NB4 (cell line): ENCODE measurements at places on chromosomes 2 and 18.
A peak's percentile ranks its signal among the peaks of the same experiment; 100 is the strongest.

- no peak for DNase-seq
Observed at GRCh38 chr18:54267701-54268100, 1.6 kb upstream of the POLI start.

DNA sequence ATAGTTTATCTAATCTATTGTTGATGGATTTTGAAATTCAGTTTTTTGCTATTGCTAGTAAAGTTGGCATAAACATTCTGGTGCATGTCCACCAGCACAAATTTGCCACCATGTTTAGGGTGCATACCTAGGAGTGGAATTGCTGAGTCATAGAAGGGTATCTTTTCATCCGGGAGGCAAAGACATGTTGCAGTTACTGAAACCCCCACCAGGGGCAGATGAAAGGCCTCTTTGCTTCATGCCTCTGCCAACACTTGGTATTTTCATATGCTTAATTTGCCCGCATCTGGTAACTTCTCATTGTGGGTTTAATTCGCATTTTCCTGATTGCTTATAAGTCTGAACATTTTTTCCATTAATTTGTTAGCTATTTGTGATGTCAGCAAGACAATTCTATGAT lies 8.2 kb downstream of the DCC start:
- DNase-seq: peak; percentile 36

GRCh38 chr2:46521215-46521683 lies 41.9 kb downstream of the TMEM247 start:
- DNase-seq: no peak

GRCh38 chr18:40690062-40690461 lies 1265.0 kb upstream of the PIK3C3 start:
- no peak for DNase-seq

DNA sequence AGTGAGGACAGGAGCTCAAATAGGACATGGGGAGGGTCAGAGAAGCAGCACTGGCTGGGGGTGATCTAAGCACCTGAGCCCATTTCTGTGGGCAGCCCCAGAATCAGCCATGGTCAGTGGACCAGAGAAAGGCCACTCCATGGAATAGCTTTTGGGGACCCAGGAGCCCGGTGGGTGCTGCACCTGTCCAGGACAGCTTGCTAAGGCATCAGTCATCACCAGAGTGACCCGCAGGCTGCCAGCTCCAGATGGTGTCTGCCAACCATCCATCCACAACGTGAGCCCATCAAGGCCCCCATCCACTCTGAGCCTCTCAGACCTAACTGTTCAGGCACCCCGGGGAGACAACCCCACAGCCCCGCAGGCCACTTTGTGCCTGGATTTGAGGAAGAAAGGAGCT lies 23.6 kb upstream of the COL6A3 start:
- DNase-seq: no peak

GRCh38 chr2:207091176-207091575 lies 74.6 kb downstream of the KLF7 start:
- no peak for DNase-seq

GRCh38 chr2:101949304-101949703 lies 42.5 kb upstream of the IL1R2 start:
- DNase-seq: peak; percentile 49

DNA sequence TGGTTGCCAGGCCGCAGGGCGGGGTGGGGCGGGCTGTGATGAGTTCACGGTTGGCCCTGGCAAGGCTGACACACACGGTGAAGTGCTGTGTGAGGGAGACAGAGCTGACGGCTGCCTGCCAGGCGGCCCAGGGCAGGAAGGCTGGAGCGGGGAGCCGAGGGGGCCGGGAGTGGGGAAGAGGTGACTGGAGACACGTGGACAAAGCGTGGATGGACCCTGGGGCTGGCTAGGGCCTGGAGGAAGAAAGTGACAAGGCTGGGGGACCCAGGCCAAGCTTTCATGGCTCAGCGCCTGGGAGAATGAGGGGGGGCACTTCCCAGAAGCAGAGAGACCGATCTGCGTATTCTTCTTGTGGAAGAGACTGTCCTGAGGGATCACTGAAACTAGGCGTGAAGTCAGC lies 123.2 kb downstream of the DYSF start:
- DNase-seq: no peak

- DNase-seq: peak; percentile 10
Observed at GRCh38 chr18:24227977-24228666, 89.3 kb downstream of the CABYR start.

DNA sequence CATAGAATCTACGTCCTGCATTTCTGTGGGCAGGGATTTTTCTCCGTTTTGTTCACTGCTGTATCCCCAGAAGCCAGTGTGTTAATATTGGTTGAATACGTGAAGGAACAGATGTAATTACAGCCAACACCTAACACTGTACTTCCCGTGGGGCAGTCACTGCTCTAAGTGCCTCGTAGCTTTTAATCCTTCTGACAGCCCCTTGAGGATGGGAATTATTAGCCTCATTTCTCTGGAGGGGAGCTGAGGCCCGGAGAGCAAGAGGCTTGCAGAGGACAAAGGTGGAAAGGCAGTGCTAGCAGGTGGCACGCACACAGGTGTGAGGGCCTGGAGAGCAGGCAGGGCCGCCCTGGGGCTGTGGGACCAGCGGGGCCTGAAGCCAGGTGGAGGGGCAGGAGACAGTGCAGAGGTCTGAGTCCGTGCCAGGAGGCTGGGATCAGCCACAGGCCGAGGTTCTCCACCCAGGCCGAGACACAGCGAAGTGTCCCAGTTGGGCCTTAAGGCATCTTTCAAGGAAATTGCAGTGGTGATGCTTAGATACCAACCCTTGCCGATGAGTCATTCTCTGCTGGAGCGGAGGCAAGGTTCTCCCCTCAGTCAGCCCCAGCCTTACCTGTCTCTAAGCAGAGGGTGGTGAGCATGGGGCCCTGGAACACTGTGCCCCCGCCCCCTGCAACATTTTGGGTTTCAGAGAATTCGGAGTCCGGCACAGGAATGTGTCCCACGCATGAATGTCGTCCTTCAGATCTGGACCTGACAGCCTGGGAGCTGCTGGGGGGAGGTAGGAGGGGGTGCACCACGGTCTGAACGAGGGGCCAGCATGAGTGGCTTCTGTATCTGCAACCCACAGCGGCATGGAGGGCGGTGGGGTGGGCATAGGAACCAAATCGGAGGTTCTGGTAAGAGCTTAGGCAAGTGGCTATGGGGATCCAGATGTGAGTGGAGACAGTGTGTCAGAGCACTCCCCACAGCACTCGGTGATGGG lies 122.6 kb downstream of the GBX2 start:
- no peak for DNase-seq

DNA sequence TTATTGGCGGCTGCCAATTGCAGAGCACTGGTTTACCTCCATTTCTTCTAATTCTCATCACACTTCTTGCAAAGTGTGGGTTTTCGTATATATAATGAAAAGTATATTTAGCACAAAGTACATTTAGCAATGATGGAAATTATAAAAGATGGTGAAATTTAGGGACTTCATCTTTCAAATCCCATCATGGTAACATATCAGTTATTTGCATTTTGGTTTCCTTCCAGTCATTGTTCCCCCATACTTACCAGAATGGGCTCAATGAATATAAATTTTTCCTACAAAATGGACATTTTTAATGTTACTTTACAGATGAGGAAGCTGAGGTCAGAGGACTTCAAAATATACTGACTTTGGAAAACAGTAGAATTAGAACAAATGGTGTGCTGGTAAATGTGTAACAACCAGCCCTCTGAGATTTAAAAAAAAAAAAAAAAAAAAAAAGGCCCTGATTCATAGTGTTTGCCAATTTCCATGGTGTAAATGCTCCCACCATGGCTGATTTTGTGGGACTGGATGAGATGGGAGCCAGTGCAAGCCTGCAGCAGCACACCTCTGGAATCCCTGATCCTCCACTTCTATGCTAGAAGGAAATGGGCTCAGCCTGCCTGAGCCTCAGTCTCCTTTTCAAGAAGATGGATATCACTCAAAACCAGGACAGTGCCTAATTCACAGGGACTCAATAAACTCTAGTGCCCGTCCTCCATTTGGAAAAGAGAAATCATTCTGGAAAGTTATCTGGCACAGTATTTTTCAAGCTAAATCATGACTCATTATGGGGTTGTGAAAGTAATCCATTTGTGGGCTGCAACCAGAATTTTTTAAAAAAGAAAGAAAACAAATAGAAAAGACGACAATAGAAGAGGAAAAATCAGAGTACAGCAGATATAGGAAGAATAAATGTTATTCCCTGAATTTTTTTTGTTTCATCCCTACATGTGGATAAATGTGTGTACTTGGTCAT lies 34.0 kb downstream of the LBH start:
- DNase-seq: no peak

DNA sequence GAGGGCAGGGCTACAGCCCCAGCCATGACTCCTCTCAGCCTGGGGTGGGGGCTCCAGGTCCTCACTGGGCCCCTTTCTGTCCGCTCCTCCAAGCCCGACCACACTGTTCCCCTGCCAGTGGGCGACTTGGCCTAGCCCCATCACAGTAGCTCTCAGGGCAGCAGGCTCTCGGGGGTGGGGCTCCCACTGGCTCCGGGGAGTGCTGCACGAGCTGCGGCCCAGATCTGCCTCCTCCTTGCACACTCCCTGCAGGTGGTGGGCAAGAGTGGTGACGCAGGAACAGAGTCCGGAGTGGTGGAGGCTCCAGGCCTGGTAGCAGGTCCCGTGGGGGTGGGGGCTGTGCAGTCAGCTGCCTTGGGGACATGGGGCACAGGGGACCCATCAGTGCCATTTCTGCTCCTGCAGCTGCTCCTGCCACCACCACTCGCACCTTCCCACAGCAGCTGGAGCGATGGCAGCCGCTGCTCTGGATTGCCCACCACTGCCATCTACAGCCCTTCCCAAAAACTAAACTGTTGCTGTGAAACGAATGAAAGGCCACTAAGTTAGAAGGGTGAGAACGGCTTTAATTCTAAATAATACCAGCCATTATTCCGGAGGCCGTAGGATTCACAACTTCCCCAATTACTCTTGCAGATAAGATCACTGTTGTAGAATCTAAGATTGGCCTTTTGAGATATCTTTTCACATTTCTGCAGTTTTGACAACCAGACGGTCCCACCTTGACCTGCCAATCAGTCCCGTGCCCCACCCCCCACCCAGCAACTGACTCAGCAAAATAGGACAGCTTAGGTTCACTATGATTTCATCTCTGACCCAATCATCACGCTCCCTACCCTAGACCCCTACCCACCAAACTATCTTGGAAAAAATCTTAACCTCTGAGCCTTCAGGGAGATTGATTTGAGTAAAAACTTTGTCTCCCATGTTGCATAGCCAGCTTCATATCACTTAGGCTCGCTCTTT lies 530.2 kb downstream of the DCC start:
- no peak for DNase-seq

DNA sequence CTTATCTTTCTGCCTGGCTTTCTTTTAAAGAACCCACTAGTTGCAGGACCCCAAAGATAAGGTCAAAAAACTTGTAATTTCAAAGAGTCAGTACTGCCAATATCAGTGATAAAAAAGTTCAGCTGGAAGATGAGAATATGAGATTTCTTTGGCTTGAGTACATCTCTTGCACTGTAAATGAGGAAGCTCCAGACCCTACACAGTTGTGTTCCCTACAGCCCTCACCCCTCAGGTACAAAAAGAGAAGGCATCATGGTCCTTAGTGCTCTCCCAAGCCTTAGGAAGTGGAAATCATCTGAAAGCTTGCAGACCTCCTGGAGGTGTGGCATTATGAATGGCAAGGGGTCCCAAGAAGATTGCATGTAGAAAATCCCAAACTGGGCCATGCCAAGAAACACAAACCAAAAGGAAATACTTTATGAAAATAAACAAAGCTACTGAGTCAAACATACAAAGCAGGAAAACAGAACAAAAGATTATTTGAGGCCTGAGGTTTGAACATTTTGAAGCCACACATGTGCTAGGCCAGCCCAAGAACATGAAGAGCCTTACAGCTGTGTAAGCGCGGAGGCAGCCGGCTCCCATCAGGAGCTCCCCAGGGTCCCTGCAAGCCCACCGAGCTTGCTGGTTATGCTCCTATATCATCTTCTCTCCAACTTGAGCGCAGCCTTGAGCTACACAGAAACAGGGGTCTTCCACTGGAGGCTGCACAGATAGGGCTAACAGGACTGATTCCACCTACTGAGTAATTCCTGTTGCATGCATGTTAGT lies 217.0 kb downstream of the OSR1 start:
- no peak for DNase-seq

- no peak for DNase-seq
Observed at GRCh38 chr2:19944205-19944845, 42.5 kb upstream of the TTC32 start.

DNA sequence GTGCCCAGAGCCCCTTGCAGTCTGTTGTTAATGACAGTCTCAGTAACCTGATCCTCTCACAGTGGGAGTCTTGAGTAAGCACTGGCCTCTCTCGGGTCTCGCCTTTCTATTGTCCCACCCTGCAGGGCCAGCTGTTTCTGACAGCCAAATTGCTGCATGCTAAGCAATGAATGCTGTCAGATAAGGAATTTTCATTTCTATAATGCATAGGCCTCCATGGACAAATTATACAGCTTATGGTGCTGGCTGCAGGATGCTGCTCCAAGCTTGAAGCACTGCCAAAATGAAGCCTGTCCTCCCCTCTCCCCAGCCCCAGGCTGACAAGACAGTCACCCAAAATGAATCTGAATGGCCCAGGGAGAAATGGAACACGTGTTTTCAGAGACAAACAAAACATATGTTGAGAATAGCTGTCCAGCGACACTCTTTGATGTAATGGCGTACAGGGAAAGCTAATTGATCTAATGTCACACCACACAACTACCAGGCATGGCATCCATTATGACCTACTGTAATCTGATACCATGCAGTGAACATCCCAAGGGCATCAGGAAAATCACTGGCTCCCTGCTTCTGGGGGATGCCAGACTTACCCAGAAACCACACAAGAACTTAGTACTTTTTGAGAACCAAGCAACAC lies 36.8 kb downstream of the ACVR1 start:
- no peak for DNase-seq

- DNase-seq: no peak
Observed at GRCh38 chr18:8952769-8953760, 149.4 kb upstream of the NDUFV2 start.

- no peak for DNase-seq
Observed at GRCh38 chr2:213042262-213042661, 109.2 kb downstream of the IKZF2 start.

- DNase-seq: no peak
Observed at GRCh38 chr2:10792660-10793400, 19.8 kb downstream of the PDIA6 start.

DNA sequence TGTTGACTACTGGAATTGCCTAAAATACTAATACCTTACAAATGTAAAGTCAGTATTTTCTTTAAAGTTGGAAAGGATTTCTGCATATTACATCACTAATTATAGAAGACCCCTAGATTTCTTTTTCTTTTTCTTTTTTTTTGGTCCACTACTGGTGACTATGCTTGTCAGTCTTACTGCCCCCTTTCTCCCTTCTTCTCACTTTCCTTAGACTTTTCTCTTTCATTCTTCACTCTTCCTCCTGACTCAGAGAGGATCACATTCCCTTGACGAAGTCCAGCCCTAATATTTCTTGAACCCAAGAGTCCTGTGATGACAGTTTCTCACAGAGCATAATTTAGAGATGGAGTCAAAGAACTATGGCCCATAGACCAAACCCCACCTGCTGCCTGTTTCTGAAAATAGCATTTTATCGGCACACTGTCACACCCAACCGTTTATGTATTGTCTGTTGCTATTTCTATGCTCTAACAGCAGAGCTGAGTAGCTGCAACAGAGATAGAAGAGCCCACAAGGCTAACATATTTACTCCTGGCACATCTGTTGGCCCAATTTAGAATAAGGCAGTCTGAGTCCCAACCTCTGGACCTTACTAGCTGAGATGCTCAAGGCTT lies 40.6 kb upstream of the RIOK3 start:
- no peak for DNase-seq

- DNase-seq: peak; percentile 75
Observed at GRCh38 chr18:11859903-11860407, 8.7 kb downstream of the CHMP1B start.

- DNase-seq: no peak
Observed at GRCh38 chr2:28643327-28643726, 108.3 kb upstream of the PPP1CB start.
